ENCODE measurements at places on chromosomes 13 and 19.

GRCh38 chr13:25429466-25429865, 57.7 kb downstream of the ATP8A2 start:
- DNase-seq: no peak

- no peak for DNase-seq
Observed at GRCh38 chr13:28624707-28625432, 34.1 kb upstream of the POMP start.

DNA sequence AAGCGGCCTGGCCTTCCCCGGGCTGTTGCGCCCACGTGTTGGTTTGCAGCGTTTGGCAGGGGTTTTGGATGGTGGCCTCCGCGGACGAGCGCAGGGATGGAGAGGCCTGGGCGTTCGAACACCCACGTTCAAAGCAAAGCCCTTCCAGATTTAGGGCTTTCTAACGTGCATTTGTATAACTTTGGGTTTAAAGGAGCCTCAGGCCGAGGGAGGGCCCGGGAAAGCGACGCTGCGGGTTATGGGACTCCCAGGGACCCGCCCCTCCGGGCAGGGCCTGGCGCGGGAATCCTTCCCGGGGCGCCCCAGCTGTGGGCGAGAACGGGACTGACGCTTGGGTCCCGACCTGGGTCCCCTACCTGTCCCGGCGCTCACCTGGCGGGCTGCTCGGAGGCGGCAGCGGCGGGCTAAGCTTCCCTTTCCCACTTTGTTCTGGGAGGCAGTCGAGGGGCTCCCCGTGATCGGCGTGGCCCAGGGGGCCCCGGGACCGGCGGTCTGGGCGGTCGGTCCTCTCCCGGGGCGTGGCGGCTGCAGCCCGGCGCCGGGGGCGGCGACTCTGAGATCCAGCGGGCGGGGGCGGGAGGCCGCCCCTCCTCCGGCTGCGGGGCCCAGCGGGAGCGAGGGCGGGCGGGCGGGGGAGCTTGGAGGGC, at the start of gene FBXO17:
Gene FBXO17, minus strand, starts transcription at position 529 of the 647 bp plus-strand sequence. CDS start 25,423 bp downstream, outside the sequence.
- peak; percentile 53 for DNase-seq

- DNase-seq: peak; percentile 11
Observed at GRCh38 chr13:95226932-95227695, 74.1 kb downstream of the ABCC4 start.

GRCh38 chr13:29597706-29598105, 2.2 kb upstream of the SLC7A1 start:
- no peak for DNase-seq

DNA sequence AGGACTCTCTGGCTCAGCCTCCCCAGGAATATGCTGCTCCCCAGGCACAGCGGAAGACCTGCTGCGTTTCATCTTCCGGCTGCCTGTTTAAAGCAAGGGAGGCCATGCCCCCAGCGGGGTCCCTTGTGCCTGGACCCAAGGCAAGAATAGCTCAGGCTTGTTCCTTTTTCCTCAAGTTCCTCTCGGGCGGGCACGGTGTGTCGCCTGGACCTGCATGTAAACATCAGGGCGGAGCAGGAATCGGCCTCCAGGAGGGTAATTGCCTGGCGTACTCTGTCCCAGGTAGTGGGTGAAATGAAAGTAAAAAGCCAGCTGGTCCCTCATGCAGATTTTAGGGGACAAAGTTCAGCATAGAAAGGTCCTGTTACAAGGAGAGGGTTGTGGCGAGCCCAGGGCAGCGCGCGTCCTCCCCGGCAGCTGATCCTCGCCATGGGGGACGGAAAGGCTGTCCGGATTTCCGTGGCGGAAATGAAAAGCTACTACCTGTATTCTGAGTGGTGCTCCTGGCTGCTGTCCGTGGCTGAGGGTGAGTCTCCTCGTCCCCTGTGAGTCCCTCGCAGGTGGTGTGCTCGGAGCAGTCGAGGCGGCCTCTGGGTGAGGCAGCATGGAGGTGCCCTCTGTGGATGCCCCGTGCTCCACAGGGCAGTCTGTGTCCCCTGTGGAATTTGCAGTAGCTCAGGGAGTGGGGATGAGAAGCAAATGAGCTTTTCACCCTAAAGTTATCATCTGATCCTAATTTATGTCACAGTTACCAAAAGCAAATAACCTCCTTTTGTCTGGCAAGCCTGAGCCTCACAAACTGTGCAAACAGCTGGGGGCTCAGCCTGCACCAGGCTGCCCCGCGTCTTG, 16.2 kb downstream of the MCF2L start:
- DNase-seq: no peak

DNA sequence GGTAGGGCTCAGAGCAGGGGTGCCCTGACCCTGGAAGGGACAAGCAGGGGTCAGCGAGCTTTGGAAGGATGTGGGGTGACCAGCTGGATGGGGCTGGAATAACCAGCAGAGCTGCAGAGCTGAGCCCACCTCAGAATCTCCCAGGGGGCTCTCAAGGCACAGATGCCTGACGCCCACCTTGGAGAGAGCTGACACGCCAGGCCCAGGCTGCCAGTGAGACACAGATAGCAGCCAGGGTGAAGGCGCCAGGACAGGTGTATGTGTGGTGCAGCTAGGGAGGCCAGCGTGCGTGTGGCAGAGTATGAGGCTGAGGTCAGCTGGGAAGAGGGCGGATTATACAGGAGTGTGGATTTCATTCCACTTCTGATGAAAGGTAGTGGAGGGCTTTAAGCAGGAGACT, 8.9 kb downstream of the AP1M1 start:
- DNase-seq: no peak

DNA sequence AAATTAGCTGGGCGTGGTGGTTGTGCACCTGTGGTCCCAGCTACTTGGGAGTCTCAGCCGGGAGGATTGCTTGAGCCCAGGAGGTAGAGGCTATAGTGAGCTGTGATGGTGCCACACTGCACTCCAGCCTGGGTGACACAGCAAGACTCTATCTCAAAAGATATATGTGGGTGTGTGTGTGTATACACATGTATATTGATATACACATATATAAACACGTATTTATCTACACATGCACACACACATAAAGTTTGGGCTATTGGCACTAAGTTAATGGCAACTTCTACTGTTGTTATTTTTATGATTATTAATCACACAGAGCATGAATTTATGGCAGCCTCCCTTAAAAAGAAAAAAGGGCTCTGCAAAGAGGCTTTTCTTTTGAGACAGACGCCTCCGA, 27.1 kb upstream of the ABCC4 start:
- DNase-seq: no peak

DNA sequence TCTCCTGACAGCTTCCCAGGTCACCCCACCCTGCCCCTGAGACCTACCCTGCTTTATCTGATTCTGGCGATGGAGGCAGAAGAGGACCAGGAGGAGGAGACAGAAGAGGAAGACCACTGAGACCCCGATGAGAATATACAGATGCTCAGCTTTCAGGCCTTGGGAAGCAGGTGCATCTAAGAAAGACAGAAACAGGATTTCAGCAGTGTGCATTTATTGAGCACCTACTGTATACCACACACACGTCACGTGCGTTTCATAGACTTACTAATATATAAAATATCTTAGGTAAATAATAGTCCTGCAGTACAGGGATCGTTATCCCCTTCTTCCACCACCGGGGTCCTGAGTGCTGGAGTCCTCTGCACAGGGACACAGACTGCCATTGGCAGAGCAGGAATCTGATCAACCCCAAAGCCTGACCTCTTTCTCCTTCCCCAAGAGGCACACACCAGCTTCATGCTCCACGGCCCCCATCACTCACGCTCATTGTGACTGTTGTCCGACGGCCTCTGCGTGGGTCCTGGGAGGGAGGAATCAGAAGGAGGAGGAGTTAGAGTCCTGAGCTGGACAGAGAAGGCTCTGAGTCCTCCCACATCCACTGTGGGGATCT, 8.2 kb downstream of the LAIR1 start:
- DNase-seq: no peak

Measured in endothelial cell of umbilical vein (primary cell).